Right ventricle myocardium inferior (tissue), 1 donor: ENCODE measurements at places on chromosomes 11 and 22. TPM values are rescaled to one million over a fixed set of nuclear protein-coding genes. Genes with fewer than 3 reads are reported as not detected.

DNA sequence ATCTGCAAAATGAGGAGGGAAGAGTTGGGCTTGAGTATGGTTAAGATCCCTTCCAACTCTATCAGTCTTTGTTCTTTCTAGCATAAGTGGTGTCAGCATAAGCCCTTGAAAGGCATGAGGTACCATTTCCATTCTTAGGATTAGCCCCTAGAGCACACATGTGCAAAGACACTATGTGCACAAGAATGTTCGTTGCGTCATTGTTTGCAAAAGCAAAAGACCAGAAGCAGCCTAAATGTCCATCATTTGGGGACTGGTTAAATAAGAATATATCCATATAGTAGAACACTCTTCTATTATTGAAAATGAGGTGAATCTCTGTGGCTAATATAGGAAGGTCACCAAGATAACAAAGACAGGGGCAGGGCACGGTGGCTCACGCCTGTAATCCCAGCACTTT lies 10.0 kb upstream of the KCTD14 start:
- no peak for DNase-seq

DNA sequence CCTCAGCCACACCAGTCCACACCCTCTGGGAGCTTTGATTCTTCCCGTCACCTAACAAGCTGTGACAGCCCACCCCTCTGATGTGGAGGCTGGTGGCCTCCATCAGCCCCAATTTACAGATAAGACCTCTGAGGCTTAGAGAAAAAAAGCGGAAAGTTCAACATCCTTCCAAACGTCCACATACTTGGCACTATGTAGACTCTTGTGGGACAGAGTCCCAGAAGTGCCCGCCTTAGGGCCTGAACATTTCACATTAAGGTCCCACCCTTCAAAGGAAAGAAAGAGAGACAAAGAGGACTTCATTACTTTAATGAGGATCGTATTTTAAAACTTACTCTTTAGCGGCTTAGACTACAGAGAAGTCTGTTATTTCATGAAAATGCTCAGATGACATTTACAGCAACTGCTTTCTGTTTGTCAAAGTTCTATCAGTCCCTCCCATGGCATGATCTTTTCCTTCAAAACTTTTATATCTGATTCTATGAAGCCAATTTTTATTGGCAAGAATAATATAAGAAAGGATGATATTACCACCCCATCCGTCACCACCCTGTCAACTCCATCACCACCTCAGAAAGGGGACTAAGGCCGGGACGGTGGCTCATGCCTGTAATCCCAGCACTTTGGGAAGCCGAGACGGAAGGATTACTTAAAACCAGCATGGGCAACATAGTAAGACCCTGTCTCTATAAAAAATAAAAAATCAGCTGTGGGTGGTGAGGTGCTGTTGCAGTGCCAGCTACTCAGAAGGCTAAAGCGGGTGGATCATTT lies 15.7 kb upstream of the SCGB1A1 start:
- no peak for DNase-seq

GRCh38 chr11:118615282-118615975 lies 8.0 kb downstream of the PHLDB1 start:
- DNase-seq: no peak

DNA sequence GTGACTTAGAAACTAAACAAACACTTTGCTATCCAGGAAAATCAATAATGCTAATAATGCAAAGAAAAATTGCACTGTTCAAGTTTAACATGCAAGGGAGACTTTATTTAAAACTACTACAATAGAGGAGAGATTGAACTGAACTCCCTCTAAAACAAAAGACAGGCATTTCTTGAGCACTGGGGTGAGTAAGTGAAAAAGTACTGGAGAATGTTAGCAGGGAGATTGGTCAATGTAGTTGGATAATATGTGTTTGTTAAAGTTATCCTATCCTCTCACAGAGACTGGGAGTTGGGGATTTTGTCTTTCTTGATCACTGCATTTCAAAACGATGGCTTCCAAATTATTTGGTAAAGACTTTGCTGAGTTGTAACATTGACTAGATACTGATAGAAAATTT lies 77.6 kb downstream of the LUZP2 start:
- DNase-seq: no peak

DNA sequence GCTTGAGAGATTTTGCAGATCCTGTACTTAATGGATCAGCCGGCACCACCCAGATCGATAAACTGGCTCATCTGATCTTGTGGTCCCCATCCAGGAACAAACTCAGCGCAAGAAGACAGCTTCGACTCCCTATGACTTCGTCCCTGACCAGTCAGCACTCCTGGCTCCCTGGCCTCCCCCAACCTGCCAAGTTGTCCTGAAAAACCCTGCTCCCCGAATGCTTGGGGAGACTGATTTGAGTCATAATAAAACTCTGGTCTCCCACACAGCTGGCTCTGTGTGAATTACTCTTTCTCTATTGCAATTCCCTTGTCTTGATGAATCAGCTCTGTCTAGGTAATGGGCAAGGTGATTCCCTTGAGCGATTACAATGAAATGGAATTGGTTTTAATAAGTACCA lies 29.5 kb downstream of the OR2AG2 start:
- DNase-seq: no peak

Gene SNX19
- 54.9 TPM for total RNA-seq

DNA sequence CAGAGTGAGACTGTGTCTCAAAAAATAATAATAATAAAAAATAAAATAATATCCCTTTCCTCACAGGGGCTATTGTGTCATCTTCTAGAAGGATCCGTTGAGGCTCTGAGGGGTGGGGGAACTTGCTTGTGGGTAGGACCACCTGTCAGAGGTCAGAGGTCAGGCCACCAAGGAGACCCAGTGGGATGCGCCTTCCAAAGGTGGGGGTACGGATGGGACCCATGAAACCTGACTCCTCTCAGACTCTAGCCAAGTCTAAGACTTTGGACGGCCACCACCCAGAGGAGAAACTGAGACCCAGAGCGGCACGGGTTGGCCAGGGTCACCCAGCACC lies 367 bp upstream of the MMP11 start:
- DNase-seq: no peak

DNA sequence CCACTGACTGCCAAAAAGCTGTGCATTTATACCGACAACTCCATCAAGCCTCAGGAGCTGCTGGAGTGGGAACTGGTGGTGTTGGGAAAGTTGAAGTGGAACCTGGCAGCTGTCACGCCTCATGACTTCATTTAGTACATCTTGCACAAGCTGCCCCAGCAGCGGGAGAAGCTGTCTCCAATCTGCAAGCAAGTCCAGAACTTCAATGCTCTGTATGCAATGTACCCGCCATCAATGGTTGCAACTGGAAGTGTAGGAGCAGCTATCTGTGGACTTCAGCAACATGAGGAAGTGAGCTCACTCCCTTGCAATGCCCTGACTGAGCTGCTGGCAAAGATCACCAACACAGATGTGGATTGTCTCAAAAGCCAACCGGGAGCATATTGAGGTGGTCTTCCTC lies at the start of gene SLC22A25:
Gene SLC22A25 (minus strand): TSS at position 67 of the 400 bp plus-strand sequence. CDS start 13,947 bp downstream, outside the sequence.
- peak; percentile 64 for DNase-seq

DNA sequence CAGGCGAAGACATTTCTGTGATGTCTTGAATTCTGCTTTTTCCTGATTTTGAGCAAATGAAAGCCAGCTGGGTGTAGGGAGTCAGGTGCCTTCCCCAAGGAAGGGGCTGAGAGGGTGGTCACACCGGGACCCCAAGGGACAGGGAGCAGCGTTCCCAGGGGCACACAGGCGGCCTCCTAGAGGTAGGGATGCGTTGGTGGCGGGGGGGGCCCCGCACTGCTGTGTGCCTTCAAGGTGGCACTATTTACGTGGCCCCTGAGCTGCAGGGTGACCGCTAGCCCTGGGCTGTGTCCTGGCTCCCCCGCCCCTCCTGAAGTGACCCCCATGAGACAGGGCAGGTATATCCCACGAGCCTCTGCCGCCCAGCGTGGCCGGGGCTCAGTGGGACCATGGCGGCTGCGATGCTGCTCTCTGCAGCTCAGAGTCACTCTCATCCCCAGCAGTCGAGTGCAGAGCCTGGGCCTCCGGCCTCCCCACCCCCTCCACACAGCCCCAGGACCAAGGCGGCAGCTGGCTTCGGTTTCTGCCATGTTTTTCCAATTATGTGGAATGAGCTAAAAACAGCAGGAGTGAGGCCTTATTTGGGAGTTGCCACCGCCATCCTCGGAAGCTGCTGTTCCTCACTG lies 60.9 kb downstream of the LRP5 start:
- DNase-seq: no peak

DNA sequence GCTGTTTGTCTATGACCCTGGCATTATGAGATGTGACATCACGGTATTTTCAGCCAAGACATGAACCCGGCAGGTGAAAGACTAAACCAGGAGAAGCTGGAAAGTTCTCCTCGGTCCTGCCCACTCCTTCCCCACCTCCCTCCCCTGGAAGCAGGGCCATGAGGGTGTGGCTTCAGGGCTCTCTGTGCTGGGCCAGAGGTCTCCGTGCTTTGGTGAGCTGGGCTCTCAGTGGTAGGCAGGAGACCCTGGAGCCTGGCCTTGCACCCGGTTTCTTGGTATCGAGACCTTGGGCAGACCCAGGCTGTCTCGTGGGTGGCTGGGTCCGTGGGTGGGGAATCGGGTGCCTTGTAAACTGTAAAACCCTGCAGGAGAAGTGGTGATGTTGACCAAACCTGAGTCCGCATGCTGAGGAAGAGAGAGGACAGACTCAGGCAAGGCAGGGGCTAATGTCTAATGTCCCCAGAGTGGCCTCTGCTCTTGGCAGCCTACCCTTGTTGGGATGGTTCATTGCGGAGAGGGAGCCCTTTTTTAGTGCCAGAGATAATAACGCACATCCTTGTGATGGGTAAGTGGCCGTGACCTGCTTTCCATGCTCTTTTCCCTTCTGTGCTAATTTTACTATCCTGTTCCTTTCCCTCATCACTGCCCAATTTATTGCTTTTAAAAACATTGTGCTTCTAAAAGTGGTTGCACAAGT lies 48.6 kb upstream of the PARVG start:
- DNase-seq: no peak

- no peak for DNase-seq
Measured at GRCh38 chr22:43652845-43653244, 159.3 kb downstream of the EFCAB6 start.

Gene HTR3A
- not detected for total RNA-seq

- no peak for DNase-seq
Measured at GRCh38 chr11:81470446-81470845, 1263.2 kb downstream of the FAM181B start.

GRCh38 chr11:134853992-134854991 lies 442.2 kb upstream of the B3GAT1 start:
- DNase-seq: no peak

GRCh38 chr11:38648604-38649003 lies 2050.6 kb upstream of the RAG2 start:
- DNase-seq: no peak

Gene OR10S1
- total RNA-seq: not detected

DNA sequence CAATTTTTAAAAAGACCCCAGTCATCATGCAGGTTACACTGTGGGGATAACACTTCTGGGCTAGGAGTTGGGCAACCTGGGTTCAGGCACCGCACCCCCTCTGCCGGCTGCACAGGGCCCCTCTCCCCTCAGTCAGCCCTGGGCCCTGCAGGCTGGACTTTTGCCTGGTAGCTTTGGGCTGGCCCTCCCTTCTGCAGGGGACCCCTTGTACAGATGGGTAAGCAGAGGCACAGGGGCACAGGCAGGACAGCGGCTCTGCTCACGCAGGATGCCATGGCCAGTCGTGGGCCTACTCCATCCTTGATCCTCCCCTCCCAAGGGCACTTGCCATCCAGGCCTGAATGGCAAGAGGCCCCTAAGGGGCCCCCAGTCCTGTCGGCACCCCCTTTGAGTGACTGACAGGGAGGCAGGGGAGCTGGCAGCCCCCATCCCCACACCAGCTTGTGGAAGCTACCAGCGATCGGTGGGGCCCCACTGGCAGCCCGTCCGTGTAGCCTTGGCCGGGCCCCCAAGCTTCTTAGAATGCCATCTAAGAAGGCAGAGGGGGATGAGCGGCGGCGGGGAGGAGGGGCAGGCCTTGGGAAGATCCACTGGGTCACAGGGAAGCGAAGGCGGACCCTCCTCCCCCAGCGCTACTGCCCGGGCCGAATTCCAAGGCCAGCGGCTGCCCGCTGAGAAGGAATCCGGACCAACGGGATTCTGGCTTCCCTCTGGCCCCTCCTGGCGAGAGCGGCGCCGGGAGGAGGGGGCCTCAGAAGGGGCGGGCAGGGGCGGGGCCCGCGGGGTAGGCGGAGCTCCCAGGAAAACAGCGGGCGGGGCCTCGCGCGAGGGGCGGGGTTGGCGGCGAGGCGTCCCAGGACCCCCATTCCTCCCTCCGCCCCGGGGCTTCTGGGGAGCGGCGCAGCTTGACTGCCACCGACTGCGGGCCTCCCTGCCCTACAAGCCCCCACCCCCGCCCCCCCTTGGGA lies 6.8 kb upstream of the CHKA start:
- DNase-seq: peak; percentile 75

Gene DEFB131B
- total RNA-seq: not detected

GRCh38 chr11:75531325-75531724 lies 5.6 kb upstream of the GDPD5 start:
- DNase-seq: no peak

DNA sequence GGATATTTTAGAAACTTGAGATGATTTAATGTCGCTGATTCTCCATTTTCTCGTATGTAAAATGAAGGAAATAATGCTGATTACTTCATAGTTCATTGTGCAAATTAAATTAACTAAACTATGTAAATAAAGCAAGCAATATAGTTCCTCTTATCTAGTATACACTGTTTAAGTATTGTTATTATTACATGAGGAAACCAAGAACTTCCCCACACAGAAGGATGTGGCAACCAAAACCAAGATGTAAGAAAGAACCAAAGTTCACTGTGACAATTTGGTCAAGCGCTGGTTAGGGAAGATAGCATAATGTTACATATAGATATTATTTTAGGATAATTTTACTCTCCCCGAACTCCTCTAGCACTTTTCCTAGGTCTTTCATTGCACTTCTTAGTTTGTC lies 103.2 kb downstream of the XKR3 start:
- no peak for DNase-seq

DNA sequence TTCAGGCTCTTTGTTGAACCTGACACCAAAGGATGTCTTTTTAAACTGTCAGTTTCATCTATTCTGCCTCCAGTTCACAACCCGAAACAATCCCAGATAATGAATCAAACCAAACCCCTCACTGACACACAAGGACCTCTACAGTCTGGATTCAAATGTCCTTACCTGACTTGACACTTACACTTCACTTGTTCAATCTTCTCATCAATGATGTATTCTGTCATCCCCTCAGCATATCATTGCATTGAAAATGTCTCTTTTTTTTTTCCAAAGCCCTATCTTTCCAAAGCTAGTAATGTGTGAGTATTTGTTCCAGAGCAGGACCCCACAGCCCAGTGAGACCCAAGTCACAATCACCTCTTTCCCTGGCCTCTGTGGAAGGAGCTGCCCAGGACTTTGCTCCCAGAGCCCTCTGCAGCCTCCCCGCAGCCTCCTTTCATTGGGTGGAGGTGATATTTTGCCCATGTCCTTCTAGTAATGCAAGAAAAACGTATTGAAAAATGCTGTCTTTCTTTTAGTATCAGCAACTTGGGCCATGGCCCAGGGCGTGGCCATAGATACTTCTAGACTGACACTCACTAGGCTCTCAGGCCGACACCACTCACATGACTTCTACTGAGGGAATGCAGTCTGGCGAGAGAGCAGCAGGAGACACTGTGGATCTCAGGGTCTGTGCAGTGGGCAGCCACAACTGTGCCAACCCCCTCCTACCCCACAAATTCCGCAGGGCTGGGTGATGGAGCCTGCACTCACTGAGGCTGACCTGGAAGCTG lies 18.2 kb downstream of the RFPL3 start:
- DNase-seq: no peak

Gene BSCL2
- total RNA-seq: 23.0 TPM

Gene POTEH
- total RNA-seq: not detected

Gene OR51B2
- not detected for total RNA-seq

- DNase-seq: no peak
Measured at GRCh38 chr22:49380828-49381114, 446.9 kb downstream of the BRD1 start.
